ENCODE measurements at places on chromosomes 13 and 19.

DNA sequence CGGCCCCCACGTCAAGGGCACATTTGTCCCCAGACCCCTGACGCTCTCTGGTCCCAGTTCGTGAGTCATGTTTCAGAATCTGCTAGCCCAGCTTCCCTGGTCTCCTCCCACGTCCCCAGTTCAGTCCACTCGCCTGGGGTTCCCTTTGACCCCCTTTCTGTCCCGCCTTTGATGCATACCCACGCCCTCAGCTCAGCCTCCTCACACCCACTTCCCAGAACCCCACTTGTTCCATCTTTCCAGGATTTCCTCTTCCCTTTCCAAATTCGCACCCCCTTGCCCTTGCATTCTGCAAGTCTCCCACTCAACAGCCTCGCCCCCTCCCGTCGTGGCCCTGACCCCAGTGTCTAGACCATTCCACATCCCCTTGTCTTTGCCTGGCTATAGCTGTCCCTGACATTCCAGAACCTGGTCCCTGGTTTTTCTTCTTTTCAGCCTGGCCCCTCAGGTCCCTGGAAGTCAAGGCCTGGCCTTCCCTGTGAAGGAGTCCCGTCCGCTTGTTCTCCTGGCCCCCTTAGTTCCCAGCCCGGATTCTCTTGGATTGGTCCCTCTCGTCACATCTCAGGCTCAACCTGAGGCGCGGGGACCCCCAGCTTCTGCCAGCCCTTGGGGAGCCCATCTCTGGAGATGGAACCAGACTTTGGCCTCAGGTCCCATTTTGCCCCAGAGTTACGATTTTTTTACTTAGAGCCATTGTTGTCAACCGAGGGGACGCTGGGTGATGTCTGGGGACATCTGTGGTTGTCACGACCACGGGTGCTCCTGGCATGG is 1.3 kb downstream of the NCLN start:
- DNase-seq, result no peak

GRCh38 chr19:10891405-10892086 is 20.2 kb downstream of the CARM1 start:
- no peak for DNase-seq

GRCh38 chr19:29695765-29696564 is 19.1 kb downstream of the C19orf12 start:
- no peak for DNase-seq

DNA sequence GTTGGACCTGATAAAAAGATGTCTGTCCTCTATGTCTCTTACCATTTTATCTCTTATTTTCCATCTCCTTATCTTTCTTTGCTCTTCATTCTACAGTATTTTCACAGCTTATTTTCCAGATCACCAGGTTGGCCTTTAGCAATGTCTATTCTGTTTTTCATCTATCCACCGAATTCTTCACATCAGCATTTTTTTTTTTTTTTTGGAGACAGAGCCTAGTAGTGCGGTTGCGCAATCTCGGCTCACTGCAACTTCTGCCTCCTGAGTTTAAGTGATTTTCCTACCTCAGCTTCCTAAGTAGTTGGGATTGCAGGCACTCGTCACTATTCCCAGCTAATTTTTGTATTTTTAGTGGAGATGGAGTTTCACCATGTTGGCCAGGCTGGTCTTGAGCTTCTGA is 49.0 kb downstream of the DNAJC15 start:
- no peak for DNase-seq

DNA sequence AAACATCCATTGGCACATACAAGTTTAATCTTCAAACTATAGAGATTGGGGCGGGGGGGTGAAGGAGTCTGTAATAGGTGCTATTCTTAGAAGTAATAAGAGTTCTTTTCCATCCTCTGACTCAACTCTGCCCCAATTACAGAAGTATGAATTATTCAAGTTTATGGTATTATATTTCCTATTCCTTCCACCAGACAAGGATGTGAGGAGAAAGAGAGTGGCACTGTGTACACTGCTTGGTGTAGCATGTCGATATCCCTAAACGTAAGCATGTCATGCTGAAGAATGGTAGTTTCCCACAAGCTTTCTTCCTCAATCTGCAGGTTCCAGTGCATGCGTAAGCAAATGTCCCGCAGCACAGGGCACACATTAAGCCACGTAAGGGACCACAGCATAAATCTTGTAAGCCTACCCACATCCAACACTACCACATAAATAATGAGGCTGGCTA is 14.1 kb downstream of the BRD4 start:
- DNase-seq, result no peak

DNA sequence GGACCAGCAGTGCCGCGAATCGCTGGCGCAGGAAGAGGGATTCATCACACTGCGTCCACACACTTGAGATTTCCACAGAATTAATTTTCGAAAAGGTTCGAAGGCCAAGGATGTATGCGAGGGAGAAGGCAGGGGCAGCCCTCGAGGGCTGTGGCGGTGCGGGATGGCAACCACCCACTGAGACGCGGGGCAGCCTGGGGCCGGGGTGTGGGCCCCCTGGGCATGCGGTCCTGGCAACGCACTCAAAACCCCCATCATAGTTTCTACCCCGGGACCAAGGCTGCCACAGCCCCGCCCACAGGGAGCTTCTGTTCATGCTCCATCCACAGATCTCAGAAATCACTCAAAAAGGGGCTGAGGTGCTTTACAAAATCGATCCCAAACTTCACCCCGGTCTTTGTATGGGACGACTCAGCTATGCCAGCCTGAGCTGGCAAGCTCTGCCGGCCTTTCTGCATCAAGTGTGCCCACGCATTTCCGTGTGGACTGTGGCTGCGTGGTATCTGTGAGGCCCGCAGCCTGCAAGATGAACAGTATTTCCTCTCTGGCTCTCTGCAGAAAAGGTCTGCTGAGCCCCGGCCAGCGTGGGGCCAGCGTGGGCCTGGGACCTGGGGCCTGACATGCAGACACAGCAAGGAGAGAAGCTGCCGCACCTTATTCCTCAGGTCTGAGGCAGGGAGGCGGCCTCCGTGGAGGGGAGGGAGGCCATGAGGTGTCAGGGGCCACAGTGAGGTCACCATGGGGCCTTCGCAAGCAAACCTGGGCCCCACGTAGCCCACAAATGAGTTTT is 19.2 kb downstream of the ZNF787 start:
- DNase-seq, result no peak

DNA sequence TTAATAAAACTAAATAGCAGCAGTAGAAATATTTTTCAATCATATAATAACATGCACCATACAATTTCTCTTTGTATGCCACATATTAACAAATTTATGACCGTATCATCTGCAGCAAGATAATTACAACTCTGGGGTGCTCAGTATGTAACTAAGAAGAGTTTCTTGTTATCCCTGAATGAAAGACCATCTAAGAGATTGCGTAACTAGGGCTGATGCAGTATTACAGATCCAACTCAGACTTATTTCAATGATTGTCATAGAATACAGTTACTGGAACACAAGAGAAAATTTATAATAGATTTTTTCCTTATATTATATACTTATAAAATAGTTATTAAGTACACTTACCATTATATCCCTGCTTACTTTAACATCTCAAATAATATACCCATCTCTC is 305.1 kb downstream of the SLITRK1 start:
- no peak for DNase-seq

DNA sequence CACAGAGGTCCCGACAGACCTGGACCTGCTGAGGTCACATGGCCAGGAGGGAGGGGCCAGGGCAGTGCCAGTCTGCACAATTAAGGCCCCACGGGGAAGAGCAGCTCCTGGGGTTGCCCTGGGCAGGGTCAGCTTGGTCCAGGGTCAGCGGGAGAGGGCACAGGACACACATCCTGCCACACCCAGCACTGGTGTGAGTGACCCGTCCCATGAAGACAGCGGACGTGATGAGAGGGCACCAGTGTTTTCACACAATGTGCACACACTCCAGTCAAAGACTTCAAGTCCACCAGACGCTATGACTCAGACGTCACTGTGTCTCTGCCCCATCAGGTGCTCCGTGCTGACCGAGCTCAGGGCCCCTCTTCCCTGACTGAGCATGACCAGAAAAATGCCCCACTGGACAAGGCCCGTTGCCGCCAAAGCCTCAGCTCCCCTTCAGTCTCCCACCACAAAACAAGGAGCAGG is 4.2 kb downstream of the TMEM259 start:
- no peak for DNase-seq

GRCh38 chr13:39803156-39803555 is 147.7 kb downstream of the COG6 start:
- no peak for DNase-seq

DNA sequence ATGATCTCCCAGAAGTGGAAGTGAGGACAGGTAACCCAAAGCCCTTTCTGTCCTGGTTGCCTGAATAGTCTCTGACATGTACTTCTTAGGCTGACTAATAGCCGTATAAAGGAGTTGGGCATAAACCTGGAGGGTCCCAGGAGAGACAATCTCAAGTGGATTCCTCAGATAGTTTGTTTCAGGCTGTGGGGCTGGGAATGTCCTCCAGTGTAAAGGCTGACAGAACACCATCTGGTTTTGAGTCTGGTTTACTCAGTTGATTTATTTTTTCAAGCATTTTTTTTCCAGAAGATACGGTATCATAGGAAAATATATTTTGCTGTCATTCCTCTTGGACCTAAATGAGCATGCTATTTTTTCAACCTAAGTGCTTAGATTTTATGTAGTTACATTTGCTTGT is 15.2 kb downstream of the HTR2A start:
- no peak for DNase-seq

- DNase-seq, result no peak
Measured at GRCh38 chr19:42291435-42291810, 10.5 kb upstream of the PRR19 start.

DNA sequence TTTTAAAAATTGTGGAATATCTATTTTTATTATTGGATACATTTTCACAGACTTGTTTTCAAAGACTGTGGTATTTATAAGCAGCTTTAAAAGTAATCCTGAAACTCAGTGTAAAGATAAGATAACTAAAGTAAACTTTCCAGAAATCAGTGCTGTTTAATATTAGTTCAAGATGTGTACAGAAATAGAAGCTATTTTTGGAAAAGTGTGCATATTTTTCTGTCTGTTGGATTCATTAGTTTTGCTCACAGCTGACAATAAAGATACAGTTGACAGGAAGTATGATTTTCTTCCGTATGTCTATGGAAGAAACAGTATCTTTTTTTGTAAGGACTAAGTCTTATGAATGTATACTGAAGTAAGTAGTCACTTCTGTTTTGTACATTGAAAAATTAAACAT is 85.9 kb downstream of the GJA3 start:
- no peak for DNase-seq

- DNase-seq, result no peak
Measured at GRCh38 chr13:33194820-33195692, 90.5 kb downstream of the STARD13 start.

Data from esophagus muscularis mucosa (tissue), 4 donors.